Anterior cingulate cortex (tissue), 58 donors: ENCODE measurements at places on chromosomes 11 and 22.

DNA sequence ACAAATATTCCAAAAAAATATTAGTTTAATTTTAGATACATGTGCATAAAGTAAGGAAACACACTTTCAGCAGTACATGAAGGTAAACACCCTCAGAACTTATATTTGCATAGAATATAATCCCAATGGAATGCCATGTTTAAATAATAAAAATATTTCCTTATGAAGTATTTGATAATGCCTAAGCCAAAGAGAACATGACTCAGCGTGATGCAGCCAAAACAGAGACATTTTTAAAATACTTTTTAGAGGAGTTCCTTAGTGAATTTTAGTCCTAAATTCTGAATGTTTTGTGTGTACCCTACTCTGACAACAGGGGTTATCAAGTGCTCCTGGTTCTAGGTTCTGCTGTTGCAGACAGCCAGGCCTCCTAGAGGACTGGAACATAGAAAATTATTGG lies 39.1 kb upstream of the POU2AF2 start:
- DNase-seq: no peak

DNA sequence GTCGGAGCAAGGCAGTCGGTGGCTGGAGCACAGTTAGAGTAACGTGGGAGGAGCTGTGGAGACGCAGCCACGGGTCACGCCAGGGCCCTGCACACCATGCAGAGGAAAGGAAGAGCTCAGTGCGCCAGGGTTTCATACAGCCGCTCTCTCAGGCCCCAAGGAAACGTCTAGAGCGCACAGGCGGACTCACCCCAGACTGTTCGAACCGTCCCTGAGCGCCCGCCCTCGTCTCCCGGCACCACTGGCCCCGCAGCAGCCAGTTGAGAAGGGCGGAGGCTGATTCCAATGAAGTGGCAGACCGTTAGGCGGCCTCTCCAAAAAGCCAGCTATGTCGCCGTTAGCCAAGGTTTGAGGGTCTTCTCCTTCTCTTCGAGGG lies 483 bp upstream of the HYLS1 start:
- DNase-seq: no peak

GRCh38 chr11:11580012-11580411 lies 41.8 kb downstream of the GALNT18 start:
- no peak for DNase-seq

DNA sequence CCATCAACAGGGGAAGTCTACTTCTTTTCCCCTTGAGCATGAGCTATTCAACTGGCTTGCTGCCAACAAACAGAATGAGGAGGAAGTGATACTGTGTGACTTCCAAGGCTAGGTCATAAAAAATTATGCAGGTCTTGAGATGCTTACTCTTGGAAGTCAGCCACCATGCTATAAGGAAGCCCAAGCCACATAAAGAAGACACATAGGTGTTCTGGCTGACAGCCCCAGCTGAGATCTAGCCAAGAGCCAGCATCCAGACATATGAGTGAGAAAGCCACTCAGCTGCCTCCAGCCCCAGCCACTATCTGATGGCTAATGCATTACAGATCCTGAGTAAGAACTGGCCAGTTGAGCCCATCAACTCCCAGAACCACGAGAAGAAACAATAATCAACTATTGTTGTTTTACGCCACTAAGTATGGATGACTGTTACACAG lies 31.0 kb upstream of the PPP2R1B start:
- DNase-seq: no peak

DNA sequence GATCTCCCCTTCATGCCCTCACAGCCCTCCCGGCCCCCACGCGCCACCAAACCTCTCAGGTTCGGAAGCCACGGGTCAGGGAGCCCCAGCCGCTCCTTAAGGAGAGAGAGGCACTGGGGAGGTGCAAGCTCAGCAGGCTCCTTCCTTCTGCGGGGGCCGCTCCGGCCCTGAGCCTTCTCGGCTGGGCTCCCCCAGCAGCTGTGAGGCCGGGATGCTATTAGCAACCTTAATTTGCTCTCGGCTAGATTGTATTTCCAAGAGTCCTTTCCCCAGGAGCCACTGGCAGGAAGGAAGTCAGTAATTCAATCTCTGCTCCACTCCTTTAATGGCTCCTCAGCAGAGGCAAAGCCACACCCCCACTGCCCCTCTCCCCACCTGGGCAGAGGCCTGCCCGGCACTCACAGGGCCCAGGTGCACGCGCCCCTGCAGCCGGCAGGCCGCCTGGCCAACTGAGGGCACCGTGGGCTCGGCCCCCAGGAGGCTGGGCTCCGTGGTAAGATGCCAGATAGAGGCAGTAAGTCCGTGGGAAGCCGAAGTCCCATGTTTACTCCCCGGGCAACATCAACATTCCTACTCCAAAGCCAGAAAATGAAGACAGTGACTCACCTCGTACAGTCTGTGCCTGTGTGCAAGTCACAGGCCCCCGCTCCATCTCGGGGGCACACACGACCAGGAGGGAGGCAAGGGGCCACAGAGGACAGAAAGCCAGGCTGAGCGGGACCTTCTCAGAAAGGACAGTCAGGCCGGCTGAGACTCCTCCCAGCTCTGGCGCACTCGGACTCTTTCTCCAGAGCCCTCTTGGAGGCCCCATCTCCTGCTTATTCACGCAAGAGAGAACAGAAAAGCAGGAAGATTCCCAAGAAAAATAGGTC lies 5.2 kb downstream of the IGSF9B start:
- DNase-seq: peak; percentile 39

GRCh38 chr11:952406-953385 lies 27.0 kb downstream of the AP2A2 start:
- no peak for DNase-seq

DNA sequence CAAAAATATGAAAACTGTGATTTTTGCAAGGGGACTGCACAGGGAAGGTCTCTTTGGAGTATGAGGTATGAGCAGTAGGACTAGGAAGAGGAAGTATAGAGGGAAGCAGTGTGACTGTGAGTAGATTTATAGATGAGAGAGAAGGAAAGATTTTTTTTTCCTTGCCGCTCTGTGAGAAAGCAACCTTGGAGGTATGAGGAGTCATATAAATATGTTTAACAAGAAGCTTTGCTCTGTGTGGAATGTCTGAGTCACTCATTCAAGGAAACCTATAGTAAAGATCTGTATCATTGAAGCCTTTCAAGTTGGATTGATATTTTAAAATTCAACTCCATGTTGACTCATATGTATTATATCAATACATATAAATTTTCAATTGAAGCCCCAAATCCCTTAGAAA lies 26.2 kb downstream of the DNHD1 start:
- DNase-seq: no peak

DNA sequence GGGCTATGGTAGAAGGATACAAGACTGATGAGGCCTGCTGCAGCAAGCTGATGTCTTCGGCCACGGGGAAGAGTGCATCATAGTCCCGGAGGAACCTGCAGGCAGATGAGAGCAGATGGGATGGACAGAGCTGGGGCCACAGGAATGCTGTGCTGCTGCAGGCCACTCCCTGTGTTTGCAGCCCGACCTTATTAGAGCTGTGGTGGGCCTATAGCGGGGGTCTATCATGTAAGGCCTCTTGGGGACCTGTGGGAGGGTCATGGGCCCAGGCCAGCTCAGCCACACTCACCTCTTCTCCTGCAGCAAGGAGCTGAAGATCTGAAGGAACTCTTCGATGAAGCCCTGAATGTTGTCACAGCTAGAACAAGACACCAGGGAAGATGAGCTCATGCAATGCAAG lies 31.9 kb downstream of the ASCC2 start:
- no peak for DNase-seq

- DNase-seq: no peak
Observed at GRCh38 chr22:27571463-27572277, 229.9 kb downstream of the MN1 start.

- DNase-seq: no peak
Observed at GRCh38 chr11:8593455-8593854, 573 bp downstream of the STK33 start.

DNA sequence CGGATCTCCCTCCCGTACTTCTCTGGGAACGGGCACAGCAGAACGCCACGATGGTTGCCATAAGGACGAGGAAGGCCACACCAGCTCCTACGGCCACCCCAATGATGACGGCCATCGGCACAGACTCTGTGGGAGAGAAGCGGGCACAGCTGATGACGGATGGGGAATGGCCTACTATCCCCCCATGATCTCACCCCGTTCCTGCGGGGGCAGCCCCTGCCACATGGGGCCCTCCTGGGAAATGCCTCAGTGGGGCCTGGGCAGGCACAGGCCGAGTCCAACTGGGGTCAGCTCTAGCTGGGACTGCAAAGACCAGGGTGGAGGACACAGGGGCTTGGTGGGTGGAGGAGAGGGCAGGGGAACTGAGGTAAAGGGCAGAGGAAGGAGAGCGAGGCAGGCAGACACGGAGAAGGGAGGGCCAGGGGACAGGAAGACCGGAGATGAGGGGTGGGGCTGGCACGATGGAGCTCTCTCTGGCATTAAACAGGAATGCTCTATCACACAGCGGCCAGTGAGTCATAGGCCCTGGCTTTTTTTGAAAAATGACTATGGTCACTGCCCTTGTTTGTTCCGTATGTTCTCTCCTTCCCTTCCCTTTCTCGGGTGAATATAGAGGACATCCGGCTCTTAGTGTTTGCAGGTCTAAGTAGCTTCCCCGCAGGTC lies 76.0 kb downstream of the ST3GAL4 start:
- DNase-seq: no peak

- no peak for DNase-seq
Observed at GRCh38 chr22:25930083-25930482, 188.1 kb downstream of the MYO18B start.

DNA sequence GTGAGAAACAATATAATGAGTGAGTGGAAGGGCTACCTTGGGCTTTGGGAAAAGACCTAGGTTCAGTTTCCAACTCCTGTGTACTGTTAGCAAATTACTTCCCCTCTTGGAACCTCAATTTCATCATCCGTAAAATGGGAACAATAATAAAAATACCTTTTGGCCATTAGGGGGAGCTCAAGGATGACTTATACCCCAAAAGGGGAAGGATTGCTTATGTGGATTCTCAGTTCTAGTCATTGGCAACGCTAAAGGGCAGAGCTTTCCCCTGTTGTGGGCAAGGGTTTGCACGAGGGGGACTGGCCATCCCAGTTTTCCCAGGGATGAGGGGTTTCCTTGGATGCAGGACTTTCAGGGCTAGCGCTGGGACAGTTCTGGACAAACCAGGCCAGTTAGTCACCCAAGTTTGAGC lies 3.1 kb upstream of the COMMD9 start:
- DNase-seq: no peak

DNA sequence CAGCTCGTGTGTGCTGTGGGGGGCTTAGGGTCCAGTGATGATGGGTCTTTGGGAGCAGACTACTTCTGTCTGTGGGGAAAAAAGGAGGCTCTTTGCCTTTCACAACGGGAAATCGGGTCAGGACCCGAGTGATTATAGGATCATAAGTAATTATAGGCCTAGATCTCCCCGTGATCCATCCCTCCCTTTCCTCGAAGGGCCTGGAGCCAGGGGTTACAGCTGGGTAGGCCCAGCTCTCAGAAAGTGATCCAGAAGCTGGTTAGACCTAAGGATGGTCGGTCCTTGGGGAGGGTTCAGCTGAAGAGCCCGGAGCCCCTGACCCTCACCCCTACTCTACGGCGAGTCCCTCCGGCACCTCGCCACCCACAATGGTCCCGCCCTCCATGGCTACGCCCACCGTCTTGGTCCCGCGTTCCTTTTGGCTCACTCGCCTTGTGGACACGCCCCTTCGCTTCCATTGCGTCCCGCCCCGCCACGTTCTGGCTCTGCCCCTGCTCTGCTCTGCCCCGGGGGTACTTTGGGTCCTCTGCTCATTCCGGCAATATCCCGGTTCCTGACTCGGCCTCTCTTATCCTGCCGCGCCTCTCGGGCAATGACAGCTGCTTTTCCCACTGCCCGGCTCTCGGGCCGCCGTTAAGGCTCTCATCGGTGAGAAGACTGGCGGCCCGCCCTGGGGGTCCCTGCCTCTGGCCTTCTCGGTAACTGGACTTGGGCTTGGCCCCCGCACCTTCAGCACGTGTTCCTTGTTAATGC lies 5.0 kb downstream of the IGSF22 start:
- DNase-seq: peak; percentile 60

- DNase-seq: no peak
Observed at GRCh38 chr11:18727479-18728236, 1.7 kb upstream of the IGSF22 start.

- DNase-seq: no peak
Observed at GRCh38 chr11:14657841-14658240, 14.2 kb downstream of the PDE3B start.

DNA sequence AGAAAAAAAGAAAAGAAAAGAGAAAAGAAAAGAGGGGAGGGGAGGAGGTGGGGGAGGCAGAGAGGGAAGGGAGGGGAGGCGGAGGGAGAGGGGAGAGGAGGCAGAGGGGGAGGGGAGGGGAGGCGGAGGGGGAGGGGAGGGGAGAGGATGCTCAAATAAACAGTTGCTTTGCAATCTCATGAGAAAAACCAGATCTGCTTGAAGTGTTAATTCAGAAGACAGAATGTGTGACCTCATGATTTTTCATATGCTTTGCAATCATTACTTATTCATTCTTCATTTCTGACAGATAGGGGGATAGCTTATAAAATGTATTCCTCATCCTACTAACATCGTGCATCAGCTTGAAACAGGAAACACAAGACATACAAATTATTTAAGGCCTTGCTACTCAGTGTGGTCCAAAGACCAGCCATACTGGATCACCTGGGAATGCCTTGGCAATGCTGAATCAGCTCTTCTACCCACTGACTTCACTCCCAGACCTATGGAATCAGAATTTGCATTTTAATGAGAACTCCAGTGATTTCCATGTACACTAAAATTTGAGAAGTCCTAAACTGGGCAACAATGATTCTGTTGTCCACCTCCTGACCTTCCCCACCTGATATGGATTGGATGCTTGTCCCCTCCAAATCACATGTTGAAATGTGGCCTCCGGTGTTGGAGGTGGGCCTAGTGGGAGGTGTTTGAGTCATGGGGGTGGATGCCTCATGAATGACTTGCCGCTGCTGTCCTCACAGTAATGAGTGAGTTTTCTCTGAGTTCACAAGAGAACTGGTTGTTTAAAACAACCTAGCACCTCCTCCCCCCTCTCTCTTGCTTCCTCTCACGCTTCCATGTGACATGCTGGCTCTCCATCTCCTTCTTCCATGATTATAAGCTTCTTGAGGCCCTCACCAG lies 69.2 kb downstream of the CCDC34 start:
- DNase-seq: no peak

- DNase-seq: no peak
Observed at GRCh38 chr22:41848468-41848867, 15.6 kb downstream of the SREBF2 start.

DNA sequence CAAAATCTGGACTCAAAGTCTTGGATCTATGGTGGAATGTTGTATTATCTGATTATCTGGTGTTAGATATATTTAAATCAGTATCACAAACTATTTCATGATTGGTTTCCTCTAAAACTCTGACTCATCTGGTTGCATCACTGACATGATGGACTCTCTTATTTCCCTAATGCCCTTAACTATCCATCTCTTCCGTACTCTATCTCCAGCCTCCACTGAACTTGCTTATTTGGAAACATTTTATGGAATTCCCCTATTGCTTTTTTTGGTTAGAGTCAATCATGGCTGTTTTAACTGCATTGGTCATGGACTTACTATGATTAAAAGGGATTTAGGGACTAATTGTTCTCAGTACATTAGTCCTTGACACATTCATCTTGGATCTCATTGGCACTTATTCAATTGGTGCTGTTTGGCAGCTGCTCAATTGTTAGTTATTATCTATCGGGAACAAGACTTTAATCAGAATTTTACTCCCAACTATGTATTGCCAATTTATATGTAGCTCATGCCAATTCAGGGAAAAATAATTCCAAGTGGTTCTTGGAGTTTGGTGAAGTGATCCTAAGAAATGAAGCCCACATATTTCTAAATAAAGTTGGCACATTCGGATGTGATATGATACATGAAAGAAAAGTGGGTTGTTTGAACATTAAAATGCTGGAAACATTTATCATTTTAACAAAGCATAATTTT lies 942.0 kb upstream of the CCDC90B start:
- DNase-seq: no peak
